ENCODE measurements at places on chromosomes 11 and 22.

GRCh38 chr11:131916638-131917037, 546.2 kb downstream of the NTM start:
- no peak for DNase-seq

GRCh38 chr11:93757924-93758865, 16.7 kb downstream of the C11orf54 start:
- no peak for DNase-seq

GRCh38 chr22:36352803-36353507, 34.8 kb downstream of the MYH9 start:
- DNase-seq, result no peak

DNA sequence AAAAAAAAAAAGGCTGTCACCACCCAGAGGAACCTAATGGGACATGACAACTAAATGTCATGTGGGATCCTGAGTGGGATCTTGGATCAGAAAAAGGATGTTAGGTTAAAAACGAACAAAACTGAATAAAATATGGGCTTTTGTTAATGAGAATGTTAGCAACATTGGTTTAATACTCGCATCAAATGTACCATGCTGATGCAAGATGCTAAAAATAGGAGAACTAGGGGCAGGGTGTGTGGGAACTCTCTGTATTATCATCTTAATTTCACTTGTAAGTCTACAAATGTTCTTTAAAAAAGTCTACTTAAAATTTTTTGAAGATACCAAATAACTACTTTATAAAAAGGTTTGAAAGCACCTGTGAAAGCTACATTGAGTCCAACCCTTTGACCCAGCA, 88.8 kb upstream of the PRR5 start:
- DNase-seq, result no peak

- no peak for DNase-seq
These were observed 946.5 kb upstream of the RAG2 start for GRCh38 chr11:37544491-37544890.

DNA sequence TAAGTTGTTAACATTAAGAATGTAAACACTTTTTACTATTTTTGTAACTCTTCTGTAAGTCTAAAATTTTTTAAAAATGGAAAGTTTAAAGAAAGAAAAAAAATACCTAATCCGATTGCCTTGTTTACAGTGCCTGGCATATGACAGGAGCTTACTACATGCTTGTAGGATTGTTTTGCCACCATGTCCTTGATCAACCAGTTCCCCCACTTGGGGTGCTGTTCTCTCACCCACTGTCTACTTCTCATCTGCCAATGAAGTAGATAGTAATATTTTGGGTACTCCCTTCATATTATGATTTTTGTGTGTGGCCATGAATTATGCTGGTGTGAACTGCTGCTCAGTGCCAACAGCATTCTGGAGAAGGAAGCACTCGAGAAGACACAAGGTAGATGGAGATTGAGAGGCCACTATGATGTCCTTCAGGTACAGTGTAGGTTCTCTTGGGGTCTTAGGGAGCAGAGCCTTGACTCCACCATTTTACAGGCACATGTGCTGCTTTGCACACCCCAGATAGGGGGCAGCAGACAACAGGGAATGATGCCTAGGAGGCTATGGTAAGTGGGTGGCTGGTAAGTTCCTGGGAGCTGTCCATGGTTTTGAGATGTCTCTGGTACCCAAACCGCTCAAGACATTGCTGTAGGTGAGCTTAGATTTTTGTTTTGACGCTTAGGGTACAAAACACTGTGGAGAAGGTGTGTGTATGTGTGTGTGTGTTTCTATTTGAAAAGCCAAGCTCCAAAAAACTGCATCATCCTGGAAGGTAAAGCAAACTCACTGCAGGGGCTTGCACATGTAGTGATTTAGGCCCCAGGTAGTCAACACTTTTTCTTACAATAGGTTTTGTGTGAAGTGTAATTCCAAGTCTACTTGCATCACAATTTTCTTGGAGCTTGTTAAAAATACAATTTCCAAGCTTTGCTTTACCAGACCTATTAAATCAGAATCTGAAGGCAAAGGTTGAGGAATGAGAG, 494.5 kb upstream of the LARGE1 start:
- DNase-seq, result peak; percentile 16

DNA sequence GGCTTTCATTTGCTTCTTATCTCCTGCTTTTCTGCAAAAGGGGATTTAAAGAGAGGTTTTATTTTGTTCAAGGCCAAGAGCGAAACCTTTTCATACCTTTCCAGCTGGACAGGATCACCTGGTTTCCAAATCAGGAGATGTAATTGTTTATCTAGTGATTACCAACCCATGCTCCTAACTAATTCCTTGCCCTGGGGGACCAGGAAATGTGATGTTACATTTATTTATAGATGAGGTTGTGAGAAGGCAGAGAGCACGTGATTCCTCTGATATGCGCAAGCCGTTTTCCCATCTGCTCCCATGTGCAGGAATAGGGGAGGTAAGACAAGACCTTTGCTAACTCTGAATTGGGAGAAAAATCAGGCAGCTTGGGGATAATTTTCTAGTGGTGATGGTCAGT, 507.2 kb upstream of the LARGE1 start:
- DNase-seq, result no peak

- DNase-seq, result peak; percentile 92
These were observed 128.7 kb upstream of the TOP3B start for GRCh38 chr22:22111267-22111751.

DNA sequence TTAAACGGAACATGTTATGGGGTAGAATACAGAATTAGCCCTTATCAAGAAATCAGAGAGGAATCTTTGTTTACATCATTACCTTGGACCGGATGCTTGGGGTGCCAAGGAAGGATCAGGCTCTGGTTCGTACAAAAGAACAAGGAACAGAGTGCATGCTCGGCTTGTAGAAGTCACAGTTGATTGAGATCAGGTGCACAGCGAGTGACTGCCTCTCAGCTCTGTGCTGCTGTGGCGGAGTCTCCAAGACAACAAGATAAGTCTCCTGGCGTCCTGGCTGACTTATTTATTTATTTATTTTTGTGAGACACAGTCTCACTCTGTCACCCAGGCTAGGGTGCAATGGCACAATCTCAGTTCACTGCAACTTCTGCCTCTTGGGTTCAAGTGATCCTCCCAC, 31.8 kb downstream of the GLB1L2 start:
- no peak for DNase-seq

GRCh38 chr11:113994077-113994954, 19.4 kb downstream of the HTR3A start:
- DNase-seq, result peak; percentile 6
